ENCODE measurements at places on chromosomes 4 and X.

GRCh38 chr4:72641611-72642010 lies 72.6 kb upstream of the ADAMTS3 start:
- no peak for DNase-seq

DNA sequence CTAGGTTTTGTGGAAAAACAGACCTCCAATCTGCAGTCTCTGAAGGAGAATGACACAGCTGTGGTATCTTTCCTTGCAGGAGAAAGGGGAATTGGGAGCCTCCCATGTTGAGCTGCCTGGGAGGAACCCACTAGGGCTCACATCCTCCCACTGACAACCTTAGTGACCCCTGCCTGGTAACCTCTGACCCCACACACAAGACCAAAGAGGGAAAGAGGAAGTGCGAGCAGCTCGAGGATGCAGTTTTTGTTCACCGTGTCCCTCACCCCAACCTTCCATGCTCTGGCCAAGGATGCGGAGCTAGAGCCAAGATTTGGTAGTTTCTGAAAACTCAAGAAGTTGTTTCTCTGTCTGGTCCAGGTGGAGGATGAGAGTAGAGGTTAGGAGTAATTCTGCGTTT lies 5.4 kb upstream of the ZXDA start:
- DNase-seq: no peak

GRCh38 chr4:3852309-3852708 lies 86.1 kb downstream of the ADRA2C start:
- DNase-seq: no peak

GRCh38 chr4:143606480-143606879 lies 93.0 kb downstream of the SMARCA5 start:
- DNase-seq: no peak

- DNase-seq: no peak
Observed at GRCh38 chr4:82524570-82525152, 37.1 kb downstream of the TMEM150C start.

DNA sequence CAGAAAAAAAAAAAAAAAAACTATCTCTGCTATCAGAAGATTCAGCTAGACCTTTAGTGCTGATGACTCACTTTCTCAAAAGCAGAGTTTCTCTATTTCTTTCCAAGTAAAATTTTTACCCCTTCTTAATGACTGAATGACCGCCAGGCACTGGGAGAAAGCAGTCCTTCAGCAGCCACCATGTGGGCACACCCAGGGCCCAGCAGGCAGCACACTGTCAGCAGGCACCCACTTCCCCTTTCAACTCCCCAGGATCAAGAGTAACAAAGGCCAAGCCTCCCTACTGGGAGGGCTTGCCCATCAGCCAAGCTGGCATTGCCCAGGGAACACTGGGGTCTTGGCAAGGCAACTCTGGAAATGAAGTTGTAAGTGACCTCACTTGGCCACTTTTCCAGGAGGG lies 201.9 kb upstream of the MAMLD1 start:
- no peak for DNase-seq

DNA sequence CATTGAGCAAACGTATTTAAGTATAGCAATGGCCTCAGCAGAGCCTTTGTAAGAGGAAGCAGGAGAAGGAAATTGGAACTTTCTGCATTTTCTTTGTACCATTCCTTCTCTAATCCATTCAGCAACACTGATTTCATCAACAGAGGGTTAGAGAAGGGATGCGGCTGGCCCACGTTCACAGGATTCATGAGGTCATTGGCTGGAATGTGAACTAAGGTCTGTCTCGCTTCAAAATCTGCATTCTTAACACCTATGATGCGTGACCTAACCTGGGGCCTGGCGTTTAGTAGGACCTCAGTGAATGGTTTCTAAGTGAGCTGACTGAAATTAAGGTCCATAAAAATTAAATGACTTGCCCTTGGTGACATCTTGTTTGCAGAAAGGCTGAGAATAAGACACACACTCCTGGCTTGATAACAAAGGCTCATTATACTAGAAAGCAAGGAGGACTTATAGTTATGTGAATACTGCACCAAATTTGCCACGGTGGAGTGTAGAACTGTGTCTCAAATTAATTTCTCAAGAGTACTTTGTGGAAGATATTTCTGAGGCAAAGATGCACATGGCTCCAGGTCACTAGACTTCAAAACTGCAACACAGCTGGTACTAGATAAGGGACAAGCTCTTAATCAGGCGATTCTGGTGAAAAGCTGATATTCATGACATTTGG lies 25.4 kb downstream of the FGFBP1 start:
- no peak for DNase-seq

GRCh38 chrX:150887906-150888465 lies 10.5 kb downstream of the CD99L2 start:
- DNase-seq: no peak

- no peak for DNase-seq
Observed at GRCh38 chrX:39855748-39856129, 242.0 kb downstream of the BCOR start.
